Smooth muscle cell of the brain vasculature (primary cell): ENCODE measurements at places on chromosomes 7 and 10.

DNA sequence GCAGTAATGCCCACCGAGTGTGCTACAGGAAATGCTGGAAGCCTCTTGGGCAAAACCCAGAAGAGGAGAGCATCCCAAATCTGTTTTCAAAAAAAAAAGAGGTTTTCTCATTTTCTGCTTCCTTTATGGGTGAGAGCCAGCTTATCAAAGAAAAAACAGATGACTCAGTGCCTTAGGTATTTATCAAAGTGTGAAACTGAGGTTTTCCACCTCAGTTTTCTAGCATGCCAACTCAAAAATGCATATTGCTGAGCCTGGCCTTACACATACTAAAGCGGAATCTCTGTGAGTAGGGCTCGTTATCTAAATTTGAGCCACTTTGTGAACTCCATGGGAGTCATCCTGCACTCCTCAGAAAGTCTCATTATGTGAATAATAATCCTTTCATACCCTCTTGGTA is 705.1 kb downstream of the SUGCT start:
- no peak for DNase-seq

- DNase-seq: no peak
Observed at GRCh38 chr10:97882142-97883091, 32.8 kb downstream of the GOLGA7B start.

DNA sequence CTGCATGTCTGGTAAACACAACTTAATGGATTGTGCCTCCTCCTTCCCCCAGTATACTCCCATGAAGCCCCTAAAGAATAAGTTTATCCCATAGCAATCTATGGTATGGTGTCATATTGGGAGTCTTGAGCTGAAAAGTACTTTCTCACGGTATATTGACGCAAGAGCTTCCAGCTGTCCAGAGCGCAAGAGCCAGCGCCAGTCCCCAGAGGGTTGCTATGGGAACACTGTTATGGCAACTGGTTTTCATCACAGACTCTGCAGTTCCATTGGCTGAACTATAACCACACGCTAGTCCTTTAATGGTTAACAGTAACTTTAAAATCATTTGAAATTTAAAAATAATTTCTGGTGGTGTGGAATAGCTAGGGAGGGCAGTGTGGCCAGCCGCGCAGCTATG is 46.9 kb downstream of the PRPF18 start:
- peak; percentile 80 for DNase-seq

GRCh38 chr10:86759073-86759672 is 2.8 kb downstream of the BMPR1A start:
- DNase-seq: no peak

DNA sequence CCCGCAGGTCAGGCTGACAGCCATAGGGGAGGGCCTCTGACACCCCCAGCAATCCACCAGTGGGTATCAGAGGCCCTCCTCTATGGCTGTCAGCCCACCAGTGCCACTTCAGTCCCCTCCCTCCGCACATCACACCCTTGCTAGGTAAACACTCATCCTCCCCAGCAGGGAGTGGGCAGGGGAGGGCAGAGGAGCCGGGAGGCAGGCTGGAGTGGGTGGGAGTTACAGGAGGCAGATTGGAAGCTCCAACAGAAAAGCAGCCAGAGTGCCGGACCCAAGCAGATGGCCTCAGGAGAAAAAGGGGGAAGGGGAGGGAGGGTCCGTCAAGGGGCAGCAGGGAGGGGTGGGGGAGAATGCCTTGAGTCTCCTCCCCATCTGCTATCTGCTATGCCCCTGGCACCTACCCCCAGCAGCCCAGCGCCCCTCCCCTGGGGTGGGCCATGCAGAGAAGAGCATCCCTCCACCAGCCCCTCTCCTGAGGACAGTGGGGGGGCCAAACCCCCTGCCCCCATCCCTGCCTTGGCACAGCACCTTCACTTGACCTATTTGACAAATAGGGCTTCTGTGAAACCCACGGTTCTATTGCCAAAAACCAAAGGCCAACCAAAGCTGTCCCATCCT is 2.4 kb downstream of the RASGEF1A start:
- DNase-seq: no peak

DNA sequence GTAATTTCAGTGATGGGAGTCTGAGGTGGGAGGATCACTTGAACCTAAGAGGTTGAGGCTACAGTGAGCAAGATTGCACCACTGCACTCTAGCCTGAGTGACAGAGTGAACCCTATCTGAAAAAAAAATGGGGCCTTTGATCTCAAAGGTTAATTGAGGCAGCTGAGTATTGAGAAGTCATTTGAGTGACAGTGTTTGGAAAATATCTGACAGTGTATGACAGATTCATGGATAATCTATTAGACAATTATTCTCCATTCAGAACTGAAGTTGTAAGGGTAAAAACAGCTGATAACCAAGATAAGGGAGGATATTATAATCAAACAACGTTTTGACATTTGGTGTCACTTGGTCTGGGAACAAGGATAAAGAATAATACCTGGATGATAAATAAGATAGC is 50.9 kb upstream of the CD36 start:
- DNase-seq: no peak

DNA sequence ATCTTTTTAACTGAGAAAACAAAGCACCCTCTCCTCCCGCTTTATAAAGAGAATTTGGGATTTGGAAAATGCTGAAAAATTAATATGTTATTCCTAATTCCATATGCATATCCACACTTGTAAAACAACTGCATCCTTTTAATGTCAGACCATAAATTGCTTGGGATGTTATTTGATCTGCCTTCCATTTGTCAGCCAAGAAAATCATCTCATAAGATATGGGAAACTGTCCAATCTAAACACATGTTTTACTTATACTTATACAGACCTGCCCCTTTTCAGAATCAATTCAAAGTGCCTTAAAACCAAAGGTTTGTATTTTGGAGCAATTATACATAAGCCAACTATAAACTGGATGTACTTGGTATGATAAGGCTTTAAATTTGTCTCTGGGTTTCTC is 595.5 kb upstream of the PFKP start:
- no peak for DNase-seq

- no peak for DNase-seq
Observed at GRCh38 chr7:44791278-44792219, 4.9 kb upstream of the PPIA start.

DNA sequence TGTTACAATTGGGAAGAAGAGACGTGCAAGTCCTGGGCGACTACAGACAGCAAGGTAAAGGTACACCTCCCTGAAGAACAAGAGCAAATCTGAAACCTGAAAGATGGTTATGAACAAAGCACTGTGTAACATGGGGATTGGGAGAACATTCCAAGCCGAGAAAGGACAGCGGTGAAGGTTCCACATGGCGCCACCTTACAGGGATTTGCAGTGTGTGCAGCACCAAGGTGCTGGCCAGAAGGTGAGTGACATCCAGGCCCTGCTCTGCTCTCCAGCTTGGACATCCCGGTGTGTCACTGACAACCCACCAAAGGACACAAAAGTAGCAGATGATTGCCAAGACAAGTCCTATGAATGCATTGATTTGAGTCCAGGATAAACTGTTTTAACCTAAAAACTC is 88.2 kb upstream of the MKX start:
- DNase-seq: no peak

DNA sequence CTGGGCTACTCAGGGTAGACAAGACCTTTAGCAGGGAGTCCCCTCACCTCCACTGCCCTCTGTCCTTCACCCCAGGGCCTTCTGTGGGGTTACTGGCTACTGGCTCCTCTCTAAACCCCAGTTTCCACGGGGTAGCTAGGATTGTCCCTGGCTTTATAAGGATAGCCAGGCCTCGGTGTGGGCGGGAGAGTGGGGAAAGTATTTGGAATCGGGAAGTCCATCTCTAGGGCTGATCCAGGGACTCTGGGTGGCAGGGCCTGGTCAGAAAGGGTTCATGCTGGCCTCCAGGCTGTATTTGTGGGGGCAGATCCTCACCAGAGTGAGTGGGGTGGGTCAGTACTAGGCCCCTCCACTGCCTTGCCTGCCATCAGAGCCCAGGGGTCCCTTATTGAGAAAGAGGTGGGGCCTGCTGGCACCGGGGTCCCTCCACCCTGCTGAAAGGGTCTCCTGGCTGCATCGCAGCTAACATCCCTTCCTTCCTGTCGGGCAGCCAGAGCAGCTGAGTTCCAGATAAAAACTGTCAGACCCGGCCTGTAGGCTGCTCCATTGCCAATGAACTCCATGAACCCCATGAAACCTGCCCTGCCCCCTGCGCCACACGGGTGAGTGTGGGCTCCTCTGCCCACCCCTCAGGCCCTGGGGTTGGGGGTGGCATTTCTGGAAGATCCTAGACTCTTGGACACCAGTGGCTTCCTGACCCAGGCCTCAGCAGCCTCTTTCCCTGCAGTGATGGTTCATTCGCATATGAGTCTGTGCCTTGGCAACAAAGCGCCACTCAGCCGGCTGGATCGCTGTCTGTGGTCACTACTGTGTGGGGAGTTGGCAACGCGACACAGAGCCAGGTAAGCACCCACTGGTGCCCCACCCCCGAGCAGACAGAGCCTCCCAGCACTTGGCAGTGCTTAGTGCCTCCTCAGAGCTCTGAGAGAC is 7.3 kb downstream of the ZMIZ2 start:
- DNase-seq: no peak

DNA sequence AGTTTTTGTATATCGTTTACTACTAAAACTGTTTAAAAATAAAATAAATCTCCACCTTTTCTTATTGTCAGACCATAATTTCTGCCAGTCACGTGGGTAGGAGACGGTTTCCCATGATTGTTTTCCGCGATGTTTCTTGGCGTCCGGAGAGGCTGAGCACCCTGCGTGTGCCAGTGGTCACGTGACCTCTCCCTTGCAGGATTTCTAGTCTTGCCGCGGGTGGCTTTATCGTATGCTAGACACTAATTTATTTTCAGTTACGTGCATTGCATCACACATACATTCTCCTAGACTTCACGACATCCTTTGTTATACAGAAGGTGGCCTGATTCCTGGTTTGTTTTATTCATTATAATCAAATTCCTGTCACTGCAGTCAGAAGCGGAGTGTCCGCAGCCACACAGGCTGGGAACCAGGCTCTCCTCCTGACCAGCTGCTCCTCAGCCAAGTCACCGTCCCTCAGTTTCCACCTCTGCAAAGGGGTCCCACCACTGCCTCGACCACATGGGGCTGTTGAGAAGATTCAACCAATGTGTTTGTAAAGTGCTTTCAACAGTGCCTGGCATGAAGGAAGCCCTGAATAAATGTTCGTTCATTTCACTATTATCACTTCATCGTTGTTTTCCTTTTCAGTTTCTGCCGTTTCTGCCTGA is 203.2 kb upstream of the PPP2R2D start:
- no peak for DNase-seq

GRCh38 chr7:154789404-154789803 is 213.5 kb downstream of the PAXIP1 start:
- no peak for DNase-seq

GRCh38 chr10:27720529-27720928 is 25.1 kb downstream of the MKX start:
- no peak for DNase-seq

- no peak for DNase-seq
Observed at GRCh38 chr10:77849039-77849664, 77.4 kb downstream of the DLG5 start.

DNA sequence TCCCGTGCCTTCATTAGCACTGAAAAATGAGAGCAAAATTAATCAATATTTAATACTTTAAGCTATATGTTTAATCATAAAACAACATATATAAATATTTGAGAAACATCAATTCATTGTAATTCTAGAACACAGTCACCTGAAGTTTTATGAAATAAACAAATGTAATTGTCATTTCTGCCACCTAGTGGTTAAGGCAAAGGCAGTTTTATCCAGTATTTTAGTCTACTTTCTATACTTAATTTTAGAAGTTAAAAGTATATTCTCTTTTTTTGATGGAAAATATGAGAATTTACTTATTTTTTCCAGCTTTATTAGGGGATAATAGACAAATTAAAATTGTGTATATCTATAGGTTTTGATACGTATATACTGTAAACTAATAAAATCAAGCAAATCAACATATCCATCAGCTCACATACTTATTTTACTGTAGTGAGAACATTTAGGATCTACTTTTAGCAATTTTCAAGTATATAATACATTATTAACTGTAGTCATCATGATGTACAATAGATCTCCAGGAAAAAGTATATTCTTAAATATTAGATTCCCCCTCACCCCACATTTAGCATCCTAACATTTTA is 16.9 kb downstream of the PCGF6 start:
- no peak for DNase-seq

DNA sequence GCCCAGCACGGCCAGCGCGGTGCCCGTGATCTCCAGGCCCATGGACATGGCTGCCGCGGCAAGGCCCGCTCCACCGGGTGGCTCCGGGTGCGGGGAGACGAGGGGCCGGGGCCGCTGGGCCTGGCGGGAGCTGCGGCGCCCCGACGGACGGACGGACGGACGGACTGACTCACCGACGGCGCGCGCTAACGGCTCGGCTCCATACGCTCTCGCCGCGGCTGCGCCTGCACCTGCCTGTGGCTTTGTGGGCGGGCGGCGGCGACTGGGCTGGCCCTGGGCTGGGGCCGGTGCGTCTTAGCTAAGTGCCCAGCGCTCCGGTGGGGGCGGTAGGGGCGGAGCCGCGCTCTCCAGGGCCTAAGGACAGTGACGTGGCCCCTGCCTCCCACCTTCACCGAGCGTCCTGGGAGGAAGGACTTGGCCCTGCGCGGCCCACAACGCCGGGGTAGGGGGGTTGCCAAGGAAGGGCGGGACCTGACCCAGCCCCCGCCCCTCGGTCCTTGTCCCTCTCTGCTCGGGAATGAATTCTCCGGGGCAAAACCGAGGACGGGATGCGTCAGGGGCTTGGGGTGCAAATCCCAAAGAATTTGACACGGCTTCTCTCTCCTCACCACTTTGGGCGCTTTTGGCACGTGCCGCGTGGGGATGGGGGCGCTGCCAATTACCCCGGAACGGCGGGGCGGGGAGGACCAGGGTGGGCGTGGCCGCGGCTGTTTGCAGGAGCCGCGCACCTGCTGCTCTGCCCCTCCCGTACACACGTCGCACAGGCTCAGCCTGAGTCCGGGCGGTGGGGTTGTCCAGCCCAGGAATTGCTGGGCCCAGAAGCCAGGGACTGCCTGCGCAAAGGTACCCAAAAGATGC is at the start of gene CLDN3:
TSS of gene CLDN3 (minus strand) at position 269 of the 858 bp plus-strand sequence. CDS start at position 48, 221 bp downstream.
- DNase-seq: no peak

GRCh38 chr10:124142960-124143359 is 49.6 kb upstream of the CHST15 start:
- no peak for DNase-seq

DNA sequence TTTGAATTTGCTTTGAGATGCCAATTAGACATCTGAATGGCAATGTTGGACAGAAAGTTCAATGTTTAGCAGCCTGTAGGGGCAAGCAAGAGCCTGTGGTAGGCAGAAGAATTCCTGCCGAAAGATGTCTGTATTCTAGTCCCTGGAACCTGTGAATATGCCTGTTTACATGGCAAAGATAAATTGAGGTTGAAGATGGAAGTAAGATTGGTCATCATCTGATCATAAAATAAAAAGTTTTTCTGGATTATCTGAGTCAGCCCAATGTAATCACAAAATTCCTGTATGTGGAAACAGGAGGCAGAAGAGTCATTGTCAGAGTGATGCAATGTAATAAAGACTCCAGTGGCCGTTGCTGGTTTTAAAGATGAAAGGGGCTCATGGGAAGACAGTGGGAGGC is 430.5 kb downstream of the MDFIC start:
- no peak for DNase-seq

DNA sequence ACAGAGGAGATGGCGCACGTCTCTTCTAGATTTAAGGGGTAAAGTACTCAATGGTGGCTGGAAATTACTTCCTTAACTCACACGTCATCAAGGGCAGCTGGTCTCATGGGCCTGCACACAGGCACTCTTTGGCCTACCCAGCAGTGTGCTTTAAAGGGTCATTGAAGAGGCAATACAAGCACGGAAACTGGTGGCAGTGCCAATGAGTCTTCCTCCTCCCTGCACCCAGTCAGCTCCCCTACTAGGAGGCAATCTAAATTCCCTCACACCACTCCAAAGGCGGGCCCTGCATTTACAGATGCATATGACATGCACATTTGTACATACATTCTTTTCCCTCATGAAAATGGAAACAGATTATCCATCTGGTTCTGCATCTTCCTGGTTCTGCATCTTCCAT is 47.4 kb downstream of the PPIF start:
- no peak for DNase-seq
